Coronary artery (tissue), 2 donors: ENCODE measurements at places on chromosomes 4 and X.
A peak's percentile ranks its signal among the peaks of the same experiment; 100 is the strongest.

GRCh38 chr4:10007436-10007740 lies 13.9 kb downstream of the SLC2A9 start:
- no peak for DNase-seq

DNA sequence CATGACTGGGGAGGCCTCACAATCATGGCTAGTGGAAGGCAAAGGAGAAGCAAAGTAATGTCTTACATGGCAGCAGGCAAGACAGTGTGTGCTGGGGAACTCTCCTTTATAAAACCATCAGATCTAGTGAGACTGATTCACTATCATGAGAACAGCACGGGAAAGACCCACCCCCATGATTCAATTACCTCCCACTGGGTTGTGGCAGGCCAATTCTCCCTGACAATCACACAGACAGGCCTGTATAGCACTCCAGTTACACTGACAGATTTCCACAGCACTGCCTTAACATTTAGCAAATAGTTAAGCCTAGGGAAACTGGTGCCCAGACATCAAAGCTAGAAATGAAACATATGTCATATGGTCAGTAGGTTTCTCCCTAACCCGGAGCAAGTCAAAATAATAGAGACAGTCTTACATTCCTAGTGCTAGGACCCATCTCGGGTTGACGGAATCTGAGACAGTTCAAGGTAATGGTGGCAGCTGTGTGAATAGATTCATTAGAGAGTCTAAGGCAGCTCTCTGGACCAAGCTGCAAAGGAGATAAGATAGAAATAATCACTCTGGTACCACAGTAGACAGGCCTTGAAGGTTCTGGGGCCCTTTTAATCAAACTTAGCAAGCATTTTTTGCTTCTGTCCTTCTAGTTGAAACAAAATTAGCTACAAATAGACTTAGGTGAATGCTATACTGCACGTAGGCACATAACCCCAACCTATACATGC lies 9.4 kb upstream of the HERC5 start:
- DNase-seq, result no peak

DNA sequence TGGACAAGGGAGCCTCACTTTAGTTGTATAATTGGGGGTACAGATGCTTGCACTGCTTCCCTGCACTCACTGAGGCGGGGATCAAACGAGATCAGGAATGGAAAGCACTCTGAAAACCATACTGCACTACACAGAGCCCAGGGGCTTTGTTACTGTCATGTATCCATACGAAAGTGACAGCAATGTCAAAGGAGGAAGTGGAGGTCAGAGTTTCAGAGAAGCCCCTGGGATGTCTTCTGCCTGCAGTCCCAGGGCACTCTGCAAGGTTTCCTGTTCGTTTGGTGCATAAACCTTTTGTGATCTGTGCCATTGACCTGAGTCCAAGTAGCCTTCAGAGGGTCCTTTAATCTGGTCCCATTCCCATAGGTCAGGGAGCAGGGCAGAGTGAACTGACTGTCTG lies 31.2 kb downstream of the RNF175 start:
- no peak for DNase-seq

DNA sequence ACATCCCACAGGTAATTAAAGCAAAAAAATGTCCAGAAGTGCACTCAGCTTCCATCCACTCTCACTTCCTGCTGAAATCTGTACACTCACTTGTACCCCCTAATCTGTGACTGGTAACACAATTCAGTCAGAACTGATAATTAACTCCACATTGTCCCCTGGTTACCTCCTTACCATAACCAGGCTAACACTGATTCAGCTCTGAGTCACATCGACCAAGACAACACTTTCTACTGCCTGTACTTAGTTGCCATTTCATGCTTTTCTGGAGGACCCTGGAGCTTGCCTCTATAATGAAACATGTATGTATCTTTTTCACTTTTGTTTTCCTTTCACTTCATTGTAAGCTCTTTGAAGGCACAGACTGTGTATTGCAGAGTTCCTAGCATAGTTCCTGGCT lies 130.9 kb upstream of the GABRG1 start:
- no peak for DNase-seq

GRCh38 chr4:38281371-38282071 lies 321.3 kb downstream of the PTTG2 start:
- DNase-seq, result no peak

DNA sequence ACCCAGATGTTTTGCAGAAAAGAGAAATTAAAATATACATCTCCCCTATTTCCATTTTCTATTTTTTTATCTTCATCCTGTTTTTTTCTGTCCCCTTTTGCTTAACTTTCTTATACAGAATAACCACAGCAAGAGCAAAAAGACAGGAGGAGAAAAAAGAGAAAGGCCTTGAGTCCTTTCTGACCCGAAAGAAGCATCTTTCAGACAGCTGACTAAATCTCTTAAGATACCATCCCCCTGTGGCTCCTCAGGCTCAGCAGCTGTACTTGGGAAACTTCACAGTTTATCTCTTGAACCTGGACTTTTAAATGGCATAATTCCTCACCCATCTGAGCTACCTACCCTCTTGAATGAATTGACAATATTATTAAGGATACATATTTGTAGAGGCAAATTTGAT lies 100.2 kb downstream of the FIP1L1 start:
- no peak for DNase-seq

GRCh38 chr4:36128689-36129088 lies 115.6 kb downstream of the ARAP2 start:
- DNase-seq, result no peak

- DNase-seq, result peak; percentile 76
Observed at GRCh38 chr4:122921971-122922876, at the start of gene NUDT6. Gene NUDT6 (minus strand): TSS chr4:122922597. CDS start chr4:122922572, 25 bp downstream.

GRCh38 chr4:83317671-83318070 lies 17.0 kb downstream of the HPSE start:
- no peak for DNase-seq

GRCh38 chrX:150508018-150508417 lies 60.4 kb upstream of the MTM1 start:
- DNase-seq, result no peak

DNA sequence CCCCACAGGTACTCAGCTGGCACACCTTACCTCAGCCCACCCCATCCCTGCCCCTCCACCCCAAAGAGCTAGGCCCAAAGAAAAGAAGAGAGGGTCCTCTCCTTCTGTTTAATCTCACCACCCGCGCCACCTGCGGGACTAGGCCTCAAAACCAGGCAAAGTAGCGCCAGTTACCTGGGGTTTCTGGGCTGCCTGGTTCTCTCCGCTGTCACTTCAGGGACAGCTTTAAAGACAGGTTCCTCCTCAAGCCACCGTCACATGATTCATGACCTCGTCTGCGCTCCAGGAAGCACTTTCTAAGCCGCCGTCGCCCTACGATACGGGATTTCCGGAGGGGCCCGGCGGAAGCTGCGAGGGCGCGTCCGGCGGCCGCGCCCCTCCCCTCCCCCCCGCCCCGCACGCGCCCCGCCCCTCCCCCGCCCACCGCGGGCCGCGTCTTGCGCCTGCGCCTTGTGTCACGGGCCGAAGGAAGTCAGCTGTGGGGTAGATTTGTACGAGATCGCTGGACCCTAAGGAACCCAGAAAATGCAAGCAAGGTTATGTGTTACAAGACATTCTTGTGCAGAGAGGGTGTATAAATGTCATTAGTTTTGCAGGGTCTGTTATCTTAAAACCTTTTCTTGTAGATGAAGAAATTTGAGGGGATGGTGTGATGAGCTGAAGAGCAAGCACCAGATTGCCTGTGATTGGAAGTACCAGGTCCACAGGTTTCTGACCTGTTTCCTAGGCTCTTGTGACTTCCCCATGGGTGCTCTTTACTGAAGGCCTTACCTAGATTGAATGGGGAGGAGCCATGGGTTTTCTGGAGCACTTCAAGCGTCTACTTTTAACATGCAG lies at the start of gene LAMTOR3:
LAMTOR3 (minus strand) TSS at position 267 of the 837 bp plus-strand sequence. CDS start 464 bp downstream, outside the sequence.
- peak; percentile 92 for DNase-seq

GRCh38 chr4:10629394-10629793 lies 55.2 kb downstream of the CLNK start:
- DNase-seq, result no peak

DNA sequence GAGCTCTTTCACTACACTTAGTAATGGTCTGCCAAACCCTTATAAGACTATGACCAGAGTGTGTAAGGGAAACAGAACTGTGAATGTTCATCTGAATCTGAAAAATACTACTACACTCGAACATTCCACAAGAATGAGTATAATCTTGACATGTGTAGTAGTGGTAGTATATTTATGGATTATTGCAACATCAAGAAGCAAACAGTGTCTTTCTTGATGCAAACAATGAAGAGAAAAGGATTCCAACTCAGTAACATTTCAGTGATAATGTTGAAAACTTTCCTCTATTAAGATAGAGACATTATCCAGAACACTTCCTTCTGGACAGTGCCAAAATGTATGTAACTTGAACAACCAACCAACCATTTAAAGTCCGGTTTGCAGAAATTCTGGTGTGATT lies 394.7 kb upstream of the CPEB2 start:
- DNase-seq, result no peak

GRCh38 chrX:66872771-66873170 lies 233.9 kb upstream of the EDA2R start:
- DNase-seq, result no peak

- no peak for DNase-seq
Observed at GRCh38 chr4:38442073-38442788, 221.8 kb upstream of the KLF3 start.

DNA sequence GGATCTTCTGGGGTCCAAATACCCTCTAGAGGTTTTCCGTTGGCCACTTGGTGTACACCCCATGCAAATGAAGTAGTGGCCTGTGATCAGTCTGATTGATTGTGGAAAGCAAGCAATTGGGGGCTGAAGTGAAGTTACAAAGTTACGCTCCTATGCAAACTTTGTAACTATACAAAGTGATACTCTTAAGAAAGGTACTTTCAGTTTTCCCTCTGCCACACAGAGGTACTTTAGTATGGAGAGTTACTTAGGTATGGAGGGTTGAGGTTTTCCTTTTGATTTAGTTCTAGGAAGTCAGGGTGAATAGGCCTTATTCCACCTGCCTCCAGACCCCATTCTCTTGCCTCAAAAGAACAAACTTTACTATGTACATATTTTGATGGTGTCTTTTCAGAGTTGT lies 28.7 kb downstream of the STAG2 start:
- DNase-seq, result no peak

DNA sequence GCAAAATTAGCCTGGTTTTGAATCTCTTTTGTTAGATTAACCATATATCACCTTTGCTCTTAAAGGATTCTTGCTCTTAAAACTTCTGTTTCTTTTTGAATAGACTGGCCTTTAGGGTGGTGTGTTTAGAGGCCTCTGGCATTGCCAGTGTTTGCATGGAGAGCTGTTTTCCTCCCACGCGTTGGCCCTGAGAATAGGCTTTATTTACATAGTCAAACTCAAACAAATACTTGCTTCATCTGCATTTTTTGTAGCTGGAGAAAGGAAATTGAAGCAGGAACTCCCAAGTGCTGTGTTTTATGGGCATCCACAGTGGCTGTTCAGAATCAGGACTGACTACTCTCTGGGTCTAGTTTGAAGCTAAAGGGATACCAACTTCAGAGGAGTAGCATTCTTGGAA lies 2.7 kb downstream of the SHROOM2 start:
- no peak for DNase-seq

DNA sequence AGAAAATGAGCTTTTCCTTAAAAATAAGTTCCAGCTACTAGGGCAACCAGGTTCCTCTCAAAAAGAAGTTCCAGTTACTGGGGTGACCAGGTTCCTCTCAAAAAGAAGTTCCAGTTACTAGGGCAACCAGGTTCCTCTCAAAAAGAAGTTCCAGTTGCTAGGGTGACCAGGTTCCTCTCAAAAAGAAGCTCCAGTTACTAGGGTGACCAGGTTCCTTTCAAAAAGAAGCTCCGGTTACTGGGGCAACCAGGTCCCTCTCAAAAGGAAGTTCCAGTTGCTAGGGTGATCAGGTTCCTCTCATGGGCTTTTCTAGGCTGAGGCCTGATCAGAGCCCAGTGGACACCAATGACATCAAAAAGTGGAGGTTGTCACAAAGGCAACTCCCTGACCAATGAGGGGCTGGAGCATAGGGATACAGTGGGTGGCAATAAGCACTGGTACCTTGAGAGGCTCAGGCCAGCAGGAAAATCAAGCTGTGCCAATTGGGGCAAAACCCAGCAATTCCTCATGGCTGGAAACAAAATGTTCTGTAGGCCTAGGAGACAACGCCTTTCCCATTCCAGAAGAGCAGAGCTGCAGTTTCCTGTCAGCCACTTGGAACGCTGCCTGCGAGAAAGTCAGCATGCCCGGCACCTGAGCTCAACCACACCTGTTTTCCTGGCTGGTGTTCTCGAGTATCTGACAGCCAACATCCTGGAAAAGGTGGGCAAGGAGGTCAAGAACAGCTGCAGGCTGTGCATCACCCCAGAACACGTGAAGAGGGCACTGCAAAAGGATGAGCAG lies 12.3 kb upstream of the SYTL5 start:
- DNase-seq, result no peak

DNA sequence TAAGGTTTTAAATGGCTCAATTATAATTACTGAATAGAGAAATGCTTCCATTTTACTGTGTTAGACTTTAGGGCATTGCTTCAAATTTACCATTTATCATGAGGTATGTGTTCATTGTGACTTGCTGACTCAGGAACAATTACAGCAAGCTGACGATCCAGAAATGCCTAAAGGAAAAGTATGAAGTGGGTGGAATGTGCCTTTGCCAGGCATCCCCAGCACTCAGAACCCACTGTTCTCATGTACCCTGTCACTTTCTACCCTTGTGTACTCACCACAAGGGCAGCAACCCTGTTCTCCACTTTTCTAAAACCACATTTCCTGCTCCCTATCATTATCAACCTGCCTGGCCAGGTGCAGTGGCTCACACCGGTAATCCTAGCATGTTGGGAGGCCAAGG lies 41.5 kb downstream of the QRFPR start:
- DNase-seq, result no peak

DNA sequence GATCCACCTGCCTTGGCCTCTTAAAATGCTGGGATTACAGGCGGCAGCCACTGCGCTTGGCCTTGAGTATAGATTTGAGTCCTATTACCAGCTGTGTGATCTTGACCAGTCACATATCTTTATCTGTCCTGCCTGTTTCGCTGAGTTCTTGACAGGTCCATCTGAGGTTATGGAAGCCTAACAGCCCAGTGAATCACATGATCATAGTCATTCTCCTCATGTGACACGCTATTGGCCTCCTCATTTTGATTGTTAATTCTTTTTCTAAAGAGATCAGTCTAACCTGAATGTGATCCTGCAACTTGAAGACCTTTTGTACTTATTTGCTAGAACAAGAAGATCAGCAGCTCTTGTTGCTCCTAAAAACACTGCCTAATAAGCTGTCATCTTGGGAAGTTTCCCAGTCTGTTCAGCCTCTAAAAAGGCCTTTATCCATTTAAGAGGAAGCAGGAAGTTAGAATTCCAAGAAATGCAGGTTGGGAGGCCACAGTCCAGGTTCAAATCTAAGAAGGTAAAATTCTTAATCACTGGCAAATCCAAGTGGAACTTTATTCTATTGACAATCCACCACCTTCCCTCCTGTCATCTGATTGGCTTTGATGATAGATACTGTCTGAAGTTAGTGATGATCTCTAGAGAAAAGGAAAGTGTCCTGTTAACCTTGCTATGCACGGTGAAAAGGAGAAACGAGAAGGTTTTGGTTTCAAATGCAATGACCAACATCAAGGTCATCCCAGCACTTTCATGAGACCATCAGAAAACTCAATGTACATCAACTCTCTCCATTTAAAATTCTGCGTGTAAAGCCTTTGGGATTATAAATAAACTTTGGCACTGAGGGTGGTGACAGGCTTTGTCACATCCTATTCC lies 86.9 kb downstream of the CHRNA9 start:
- DNase-seq, result no peak

- no peak for DNase-seq
Observed at GRCh38 chr4:72994670-72995069, 74.8 kb downstream of the COX18 start.
